ENCODE measurements at places on chromosomes 11 and 22. TPM values are rescaled to one million over a fixed set of nuclear protein-coding genes. Genes with fewer than 3 reads are reported as not detected.

PLAAT5 gene
- total RNA-seq = 0.40 TPM

- DNase-seq = no peak
These were observed 11.8 kb downstream of the MB start for GRCh38 chr22:35605369-35605680.

DNA sequence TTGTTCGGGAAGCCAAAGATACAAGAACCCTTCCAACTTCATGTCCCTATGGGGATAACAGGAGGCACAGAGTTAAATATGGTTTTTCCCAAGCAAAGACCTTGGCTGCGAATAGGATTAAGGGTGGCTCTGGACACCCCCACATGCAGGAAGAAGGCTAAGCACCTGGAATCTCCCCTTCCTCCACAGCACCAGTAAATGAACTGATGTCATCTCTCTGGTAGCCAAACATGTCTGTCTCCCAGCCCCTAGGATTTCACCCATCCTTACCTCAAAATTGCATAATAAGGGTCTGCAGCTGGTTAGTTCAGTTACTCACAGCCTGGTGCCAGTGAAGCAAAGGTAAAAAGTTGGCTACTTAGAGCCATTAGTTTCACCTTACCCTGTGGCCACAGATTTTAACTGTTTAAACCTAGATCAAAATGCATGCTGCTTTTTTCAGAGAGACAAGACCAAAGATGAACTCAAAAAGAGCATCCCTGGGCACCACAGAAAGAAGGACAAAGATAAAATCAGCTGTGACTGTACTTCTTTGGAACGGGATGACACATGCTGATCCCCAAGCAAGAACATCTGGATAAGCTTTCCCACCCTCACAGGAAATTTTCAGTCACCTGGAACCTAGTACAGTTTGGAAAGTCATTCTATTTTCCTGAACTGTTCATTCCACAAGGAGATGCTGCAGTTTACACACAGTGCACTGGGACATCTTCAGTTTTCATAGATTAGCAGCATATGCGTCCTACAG lies 77.2 kb upstream of the AKIP1 start:
- peak; percentile 87 for DNase-seq

DNA sequence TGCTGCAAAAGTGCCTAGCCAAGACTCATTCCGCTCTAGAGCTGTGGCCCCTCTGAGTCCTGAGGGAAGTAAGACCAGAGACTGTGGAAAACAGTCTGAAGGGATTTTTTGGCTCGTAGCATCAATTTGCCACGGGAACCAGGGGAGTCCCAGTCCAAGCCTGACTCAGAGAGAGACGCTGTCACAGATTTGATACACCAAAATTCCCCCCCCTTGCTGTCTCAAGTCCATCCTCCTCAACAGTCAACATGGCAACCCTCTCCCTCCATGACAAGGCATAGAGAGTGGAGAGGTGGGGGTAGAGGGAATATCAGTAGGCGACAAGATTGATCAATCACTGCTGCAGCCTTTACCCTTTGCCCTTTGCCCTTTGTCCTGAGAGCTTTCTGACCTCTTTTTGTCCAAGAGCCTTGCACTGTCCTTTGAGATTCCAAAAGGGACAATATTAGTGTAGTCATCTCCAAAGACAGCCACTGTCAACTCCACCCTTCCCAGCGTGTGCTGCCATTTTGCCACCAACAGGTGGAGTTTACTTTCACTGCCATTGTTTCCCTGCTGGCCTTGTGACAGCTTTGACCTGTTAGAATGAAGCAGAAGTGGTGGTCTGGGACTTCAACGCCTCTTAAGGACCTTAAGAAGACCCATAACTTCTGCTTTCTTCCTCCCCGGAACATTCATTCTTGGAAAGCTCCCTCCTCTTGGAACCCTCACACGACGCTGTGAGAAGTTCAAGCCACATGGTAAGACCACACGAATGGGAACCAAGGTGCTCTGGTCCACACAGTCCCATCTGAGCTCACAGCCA lies 7.3 kb downstream of the SLC15A3 start:
- no peak for DNase-seq

DNA sequence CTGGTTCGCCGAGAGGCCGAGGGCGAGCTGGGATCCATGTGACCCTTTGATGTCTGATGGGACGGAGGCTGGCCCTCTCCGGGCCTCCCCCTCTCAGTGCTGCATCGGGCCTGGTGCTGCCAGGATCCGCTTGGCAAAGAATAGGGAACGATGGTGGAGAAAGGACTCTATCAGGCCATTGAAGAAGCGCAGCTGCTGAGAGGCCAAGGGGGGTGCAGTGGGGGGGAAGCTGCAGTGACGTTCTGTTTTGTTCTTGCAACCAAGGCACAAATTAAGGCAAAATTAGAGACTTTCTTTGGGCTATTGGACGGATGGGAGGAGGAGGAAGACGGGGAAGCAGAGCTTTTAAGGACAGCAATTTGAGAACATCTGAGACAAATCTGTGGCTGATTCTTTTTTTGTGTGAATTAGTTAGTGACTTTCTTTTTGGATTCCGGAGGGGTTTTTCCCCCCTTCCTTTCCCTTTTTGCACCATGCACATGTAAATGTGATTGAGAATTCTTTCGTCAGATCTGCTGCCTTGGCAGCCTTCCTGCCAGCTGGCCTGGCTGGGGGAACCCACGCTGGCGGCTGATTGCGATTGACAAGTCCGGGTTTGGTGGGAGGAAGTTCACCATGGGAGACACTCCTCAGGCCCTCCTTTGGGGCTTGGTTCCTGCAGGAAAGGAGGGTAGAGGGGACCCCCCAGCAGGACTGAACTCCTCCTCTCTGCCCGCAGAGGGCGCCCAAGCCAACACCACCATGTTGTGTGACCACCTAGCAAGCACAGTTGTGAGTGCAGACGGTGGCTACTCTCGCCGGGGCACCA lies 214.6 kb downstream of the NTM start:
- no peak for DNase-seq

TRIM49 gene
- total RNA-seq = not detected

DNA sequence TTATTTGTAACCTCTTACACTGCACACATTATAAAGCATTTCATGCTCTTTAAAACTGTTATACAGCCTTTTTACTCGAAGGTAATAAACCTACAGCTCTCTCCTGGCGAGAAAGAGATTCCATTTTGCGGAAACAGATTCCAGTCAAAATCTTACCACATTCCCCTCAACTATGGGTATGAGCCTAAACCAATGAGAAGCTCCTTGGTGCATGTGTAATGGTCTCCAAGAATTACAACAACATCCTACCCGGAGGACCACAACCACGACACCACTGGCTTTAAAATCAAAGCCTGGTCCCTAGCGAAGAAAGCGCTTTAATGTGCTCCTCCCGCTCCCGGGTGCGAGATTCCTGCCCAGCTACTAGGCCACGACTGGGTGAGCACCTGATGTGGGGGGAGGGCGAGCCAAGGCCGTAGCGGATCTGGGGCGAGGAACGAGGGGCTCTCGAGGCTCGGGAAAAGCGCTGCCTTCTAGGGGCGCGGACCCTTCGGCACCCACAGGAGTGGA lies 821 bp downstream of the CELF1 start:
- DNase-seq = peak; percentile 53

MS4A15 gene
- total RNA-seq = not detected

OR2D2 gene
- 0.40 TPM for total RNA-seq

MRGPRX4 gene
- total RNA-seq = not detected

SYVN1 gene
- total RNA-seq = 49.8 TPM

DNA sequence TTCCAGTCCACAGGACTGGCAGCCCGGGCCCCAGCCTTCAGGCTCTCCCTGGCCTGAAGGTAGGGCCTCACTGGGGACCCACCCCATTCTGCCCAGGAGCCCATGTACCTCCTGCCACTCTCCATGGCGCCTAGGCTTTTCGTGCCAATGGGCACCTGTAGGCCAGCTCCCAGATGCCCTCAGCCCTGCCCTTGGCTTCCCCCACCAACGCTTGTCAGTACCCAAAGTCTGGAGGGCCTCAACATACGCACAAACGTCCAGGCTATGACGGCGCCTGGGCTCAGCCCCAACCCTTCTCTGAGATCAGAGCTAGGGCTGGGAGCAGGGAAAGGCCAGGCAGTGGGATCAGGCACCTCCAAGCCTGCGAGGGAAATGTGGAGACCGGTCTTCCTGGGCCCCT lies 816.9 kb upstream of the LUZP2 start:
- no peak for DNase-seq

DNA sequence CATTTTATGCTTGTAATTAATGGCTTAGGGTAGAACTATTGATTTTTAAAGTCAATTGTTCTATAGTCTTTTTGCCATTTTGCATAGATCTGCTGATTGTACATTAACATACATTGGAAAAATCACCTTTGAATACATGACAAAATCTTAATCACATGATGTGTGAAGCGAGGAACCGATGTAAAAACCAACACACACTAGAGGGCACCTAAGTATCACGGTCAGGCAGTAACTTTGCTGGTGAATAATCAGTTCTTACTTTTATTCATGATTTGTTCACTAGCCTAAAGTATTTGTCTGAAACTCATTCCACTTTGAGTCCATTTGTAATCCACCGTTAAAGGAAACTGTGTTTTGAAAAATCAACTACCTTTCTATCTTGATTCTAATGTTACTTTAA lies 28.2 kb downstream of the JHY start:
- peak; percentile 58 for DNase-seq

DNA sequence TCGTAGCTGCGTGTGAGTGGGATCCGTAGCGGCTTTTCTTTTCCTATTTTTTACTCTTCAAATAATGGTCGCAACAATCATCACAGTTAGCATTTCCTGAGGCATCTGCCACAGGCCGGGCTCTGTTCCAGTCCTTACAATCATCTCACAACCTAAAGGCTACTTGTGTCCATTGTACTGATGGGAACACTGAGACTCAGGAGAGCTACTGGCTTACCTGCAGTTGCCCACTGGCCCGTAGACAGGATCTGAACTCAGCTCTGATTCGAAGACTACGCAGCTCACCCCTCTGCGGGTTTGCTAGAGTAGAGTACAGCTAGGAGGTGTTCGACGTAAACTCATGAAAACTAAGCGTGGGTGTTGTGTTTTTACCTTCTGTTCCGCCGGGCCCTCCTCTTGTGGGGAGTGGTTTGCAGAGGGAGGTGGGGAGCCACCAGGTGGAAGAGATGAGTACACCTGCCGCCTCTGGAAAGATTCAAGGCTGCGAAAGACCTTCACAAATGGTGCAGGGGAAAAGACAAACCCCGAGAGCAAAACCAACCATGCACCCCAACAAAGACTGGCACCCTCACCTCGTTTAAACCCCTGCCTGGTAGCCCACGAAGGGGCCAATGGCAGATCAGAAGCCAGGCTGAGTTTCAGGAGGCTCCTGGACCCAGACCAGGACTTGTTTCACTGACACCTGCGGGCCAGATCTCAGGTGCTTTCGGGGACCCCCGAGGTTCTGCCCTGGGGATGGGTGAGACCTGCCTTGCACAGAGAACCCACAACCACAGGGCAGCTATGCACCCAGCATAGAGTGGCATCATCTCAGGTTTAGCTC lies 18.3 kb upstream of the RFPL3 start:
- no peak for DNase-seq

DNA sequence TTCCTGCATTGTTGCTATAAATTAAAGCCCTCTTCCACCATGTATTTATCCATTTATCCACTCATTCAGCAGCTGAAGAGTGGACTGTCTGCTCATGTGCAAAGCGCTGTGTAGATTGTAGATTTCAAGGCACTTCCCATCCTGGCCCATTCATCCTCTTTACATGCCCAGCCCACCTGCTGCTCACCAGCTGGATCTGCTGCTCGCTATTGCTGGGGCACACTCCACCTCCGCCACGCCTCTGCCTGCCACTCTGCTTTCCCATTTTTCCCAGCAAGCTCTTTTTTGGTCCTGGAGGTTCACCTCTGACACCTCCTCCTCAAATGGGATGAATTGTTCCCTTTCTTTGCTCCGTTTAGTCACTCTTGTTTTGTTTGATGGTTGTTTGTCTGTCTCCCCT lies 48.3 kb downstream of the CEP164 start:
- DNase-seq = no peak

GRCh38 chr22:33743756-33744155 lies 176.5 kb downstream of the LARGE1 start:
- no peak for DNase-seq

- no peak for DNase-seq
These were observed 300.6 kb upstream of the C11orf87 start for GRCh38 chr11:109121173-109121932.

GRCh38 chr11:69234740-69235710 lies 58.9 kb upstream of the MYEOV start:
- no peak for DNase-seq

DNA sequence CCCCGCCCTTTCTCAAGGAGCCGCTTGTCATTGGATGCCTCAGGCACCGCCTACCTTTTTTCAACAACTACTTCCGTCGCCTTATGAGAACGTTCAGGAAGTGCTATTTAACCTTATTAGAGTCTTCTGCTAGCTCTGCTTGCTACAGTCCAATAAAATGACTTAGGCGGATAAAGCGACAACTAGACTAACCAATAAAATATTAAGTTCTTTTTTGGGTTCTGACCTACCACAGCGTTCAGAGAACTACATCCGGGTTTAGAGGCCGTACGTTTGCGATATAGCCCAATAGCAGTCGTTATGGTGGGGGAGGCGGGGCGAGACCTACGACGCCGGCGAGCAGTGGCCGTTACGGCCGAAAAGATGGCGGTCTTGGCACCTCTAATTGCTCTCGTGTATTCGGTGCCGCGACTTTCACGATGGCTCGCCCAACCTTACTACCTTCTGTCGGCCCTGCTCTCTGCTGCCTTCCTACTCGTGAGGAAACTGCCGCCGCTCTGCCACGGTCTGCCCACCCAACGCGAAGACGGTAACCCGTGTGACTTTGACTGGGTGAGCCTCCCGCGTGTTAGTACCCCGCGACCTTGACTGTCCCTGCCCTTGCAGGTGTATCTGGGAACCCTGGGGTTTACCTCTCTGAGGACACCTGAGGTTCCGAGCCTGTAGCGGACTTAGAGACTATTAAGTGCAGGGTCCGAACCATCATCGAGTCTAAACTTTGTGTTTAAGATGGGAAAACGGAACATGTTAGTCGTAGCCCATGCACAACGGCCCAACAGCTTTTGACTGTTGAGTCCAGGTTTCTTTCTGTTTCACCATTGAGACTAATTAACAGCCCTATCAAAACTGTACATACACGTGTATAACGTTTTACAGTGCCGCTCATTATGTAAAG lies at the start of gene TMX2:
TSS of gene TMX2 (plus strand) at position 338 of the 895 bp plus-strand sequence. CDS start at position 364, 26 bp downstream.
- DNase-seq = peak; percentile 100

OR52L1 gene
- not detected for total RNA-seq

DNA sequence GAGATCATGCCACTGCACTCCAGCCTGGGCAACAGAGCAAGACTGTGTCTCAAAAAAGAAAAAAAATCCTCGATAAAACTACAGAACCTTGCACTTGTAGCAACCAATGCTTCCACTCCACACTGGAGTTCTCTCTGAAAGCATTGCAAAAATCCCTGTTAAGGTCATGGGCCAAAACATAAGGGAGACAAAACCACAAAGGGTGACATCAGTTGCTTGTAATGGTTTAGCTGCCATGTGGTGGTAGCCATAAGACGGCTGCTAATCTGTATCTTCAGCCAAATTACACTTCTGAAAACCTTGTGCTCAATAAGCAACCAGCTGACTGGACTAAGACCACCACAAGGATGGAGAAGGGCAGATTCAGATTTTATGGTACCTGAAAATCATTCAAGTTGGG lies 20.6 kb upstream of the TPH1 start:
- DNase-seq = no peak

DNA sequence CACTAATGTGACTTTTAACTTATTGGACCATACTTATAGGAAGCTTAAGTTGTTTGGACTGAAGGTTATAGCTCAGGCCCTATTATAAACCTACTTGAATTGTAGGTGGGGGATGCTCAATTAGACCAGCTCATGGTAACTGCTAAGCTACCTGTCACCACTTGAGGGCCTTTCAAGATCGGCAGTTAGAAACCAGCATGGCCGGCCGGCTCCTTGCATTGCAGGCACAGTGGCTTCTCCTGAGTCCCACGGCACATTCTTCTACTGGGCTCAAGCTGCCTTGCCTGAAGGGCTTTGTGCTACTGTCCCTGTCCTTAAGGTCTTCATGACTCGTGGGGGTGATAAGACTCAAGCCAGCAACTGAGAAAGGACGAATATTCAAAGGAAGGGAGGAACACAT lies 70.8 kb downstream of the TBC1D22A start:
- peak; percentile 50 for DNase-seq
